ENCODE measurements at places on chromosomes 3 and 15. TPM values are rescaled to one million over a fixed set of nuclear protein-coding genes. Genes with fewer than 3 reads are reported as not detected.

GRCh38 chr15:49331951-49332350 lies 91.1 kb upstream of the FGF7 start:
- no peak for DNase-seq

The NR1I2 gene
- 0.36 TPM for total RNA-seq

DNA sequence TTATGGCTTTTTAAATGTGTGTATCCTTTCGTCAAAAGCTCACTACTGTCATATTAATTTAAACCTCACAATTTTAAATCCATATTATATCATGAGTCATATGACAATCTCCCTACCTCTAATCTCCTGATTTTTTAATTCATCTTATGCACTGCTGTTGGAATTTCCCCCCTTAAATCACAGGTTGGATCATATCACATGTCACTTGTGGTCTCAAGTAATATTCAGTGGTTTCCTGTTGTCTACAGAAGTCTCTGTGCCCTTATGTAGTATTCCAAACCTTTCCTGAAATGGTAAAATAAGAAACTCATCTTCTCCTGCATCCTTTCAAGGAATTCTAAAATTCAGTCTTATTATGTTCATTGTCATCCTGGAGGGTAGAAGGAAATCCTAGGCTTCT lies 116.0 kb upstream of the CBLB start:
- DNase-seq = no peak

DNA sequence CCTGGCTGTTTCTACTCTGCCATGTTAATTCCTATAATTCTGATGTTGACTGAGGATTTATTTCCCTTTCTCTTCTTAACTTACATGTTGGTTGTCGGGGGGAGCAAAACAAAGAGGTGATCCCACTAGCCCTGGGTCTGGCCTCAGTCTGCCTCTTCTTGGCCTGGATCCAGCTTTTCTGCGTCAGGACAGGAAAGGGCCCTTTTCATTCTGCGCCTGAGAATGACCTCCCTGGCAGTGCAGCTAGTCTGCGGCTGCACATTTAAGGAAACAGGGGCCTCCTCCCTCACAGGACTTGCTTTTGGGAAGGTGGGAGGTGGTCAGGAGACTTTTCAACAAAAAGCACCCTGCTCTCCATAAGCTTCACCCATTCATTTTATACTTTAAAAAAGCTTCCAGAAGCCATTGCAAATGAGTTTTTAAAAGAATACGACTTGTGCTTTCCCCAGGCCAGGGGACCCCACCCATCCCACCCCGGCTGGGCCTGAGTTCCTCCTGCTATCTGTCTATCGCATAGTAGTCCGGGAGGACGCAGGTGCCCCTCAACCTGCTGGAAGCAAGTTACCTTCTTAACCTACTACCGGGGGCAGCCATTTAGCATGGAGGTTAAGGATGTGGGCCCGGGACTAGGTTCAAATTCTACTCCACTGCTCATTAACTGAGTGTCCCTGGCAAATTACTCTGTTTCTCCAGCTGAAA lies 21.3 kb upstream of the EHD4 start:
- DNase-seq = no peak

GRCh38 chr3:179391906-179392305 lies 44.4 kb downstream of the MFN1 start:
- DNase-seq = no peak

The SENP8 gene
- total RNA-seq = 3.0 TPM

The SLCO3A1 gene
- total RNA-seq = 5.2 TPM

The IGF2BP2 gene
- total RNA-seq = 42.4 TPM

DNA sequence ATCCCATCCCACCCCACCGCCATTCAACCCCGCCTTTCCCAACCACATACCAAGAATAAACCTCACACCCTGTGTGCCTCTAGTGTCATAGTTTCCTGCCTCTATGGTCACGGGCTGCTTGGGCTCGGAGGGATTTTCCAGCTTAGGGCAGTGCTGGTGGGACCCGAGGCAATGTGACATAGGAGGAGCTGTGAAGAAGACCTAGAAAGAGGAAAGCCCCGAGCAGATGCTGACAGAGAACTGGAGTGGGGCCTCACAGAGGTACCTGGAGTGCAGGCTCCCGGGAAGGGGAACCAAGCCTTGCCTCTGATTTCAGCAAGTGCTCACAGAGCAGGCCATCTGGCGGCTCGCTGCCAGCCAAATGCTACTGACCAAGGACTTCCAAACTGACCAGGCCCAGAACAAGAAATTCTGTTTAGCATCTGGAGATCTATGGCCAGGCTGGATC lies 27.5 kb downstream of the BHLHE40 start:
- DNase-seq = no peak

The CD96 gene
- 0.36 TPM for total RNA-seq

GRCh38 chr15:84715441-84716035 lies 401 bp downstream of the SEC11A start:
- DNase-seq = peak; percentile 12

The SIDT1 gene
- 37.4 TPM for total RNA-seq

GRCh38 chr3:72193771-72194430 lies 409.0 kb upstream of the PROK2 start:
- no peak for DNase-seq

- DNase-seq = no peak
Observed at GRCh38 chr15:100596792-100597191, 5.2 kb downstream of the LINS1 start.

The HTD2 gene
- 6.8 TPM for total RNA-seq

- no peak for DNase-seq
Observed at GRCh38 chr3:134476306-134476705, 9.5 kb downstream of the ANAPC13 start.

DNA sequence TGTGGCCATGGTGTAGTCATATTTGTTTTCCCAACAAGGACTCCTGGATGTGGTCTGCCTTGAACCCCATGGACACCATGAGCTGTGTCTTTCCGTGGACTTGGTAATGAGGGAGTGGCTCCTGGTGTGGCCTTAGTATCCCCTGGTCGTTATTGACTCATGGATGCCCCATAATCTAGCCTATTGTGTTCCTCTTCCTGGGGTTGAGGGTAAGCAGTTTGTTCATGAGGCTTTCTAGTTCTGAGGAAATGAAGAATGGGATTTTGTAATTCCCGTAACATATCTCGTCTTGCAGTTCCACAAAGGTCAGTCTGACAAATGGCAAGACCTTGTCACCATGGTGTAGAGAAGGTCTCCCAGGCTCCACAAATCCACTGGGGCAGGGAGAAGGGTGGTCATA lies 22.6 kb downstream of the RAB7A start:
- no peak for DNase-seq

The RHCG gene
- total RNA-seq = 1.3 TPM

DNA sequence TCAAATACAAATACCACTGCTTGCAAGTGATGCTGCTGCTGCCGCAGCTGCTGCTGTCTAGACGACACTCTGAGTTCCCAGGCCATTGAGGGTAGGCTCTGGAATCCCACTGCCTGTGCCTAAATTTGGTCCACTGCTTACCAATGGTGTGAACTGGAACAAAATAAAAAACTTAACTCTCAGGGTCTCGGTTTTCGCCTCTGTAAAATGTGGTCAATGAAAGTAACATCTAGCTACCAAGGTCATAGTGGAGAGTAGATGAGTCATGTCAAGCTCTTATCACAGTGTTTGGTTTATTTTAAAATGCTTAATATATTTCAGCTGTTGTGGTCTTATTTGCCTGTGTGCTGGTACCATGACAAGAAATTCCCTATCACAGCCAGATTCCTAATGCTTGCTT lies 299.3 kb downstream of the CLSTN2 start:
- DNase-seq = no peak

The ATP1B3 gene
- 43.1 TPM for total RNA-seq

GRCh38 chr3:23656199-23656598 lies 149.6 kb upstream of the UBE2E1 start:
- no peak for DNase-seq

DNA sequence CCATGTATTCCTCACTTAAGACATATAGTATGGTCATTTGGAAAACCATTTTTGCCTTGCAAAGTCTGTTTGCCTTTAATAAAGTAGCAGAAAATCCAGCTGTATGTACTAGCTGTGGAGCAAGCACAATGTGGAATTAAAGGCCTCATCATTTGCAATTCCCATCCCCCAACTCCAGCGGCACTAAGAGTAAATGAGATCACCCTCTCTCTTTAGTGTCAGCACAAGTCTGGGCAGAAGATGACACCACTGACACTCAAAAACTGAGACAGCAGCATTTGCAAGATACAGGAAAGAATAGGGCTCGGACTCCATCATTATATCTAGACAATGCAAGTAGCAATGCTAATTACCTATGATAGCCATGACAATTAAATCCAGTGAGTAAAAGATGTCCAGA lies 24.7 kb upstream of the DYNC1LI1 start:
- no peak for DNase-seq

DNA sequence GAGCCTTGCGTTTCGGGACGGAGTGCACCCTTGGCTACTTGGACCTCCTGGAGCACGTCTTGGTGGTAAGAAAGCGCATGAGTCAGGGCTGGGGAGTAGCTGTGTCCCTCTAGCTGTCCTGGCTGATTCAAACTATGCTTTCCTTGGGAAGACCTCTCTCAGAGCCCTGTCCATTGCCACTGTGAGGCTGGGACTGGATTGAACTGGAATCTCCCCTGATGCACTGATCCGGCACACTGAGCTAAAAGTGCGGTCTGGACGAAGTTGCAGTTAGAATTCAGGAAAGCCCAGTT lies 232.6 kb upstream of the TPM1 start:
- no peak for DNase-seq

- no peak for DNase-seq
Observed at GRCh38 chr3:55796533-55796932, 309.4 kb upstream of the WNT5A start.

The ZNF860 gene
- 1.8 TPM for total RNA-seq

- no peak for DNase-seq
Observed at GRCh38 chr15:88312941-88313579, 56.5 kb upstream of the NTRK3 start.

The TJP1 gene
- 82.0 TPM for total RNA-seq

DNA sequence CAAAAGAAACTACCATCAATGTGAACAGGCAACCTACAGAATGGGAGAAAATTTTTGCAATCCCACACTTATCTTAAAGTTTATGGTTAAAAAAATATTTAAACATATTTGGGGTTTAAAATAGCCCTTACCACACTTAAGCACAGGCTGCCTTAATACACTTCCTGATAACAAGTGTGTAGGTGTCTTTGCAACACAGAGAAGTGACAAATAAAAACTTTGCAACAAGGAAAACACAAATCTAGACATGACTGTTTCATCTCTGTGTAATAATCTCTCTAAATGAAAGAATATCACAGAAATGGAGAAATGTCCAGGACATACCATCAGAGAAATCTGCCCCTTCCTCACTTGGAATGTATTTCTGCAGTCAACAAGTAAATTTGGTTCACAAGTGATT lies 464.1 kb upstream of the ARHGEF26 start:
- DNase-seq = no peak

The HRG gene
- not detected for total RNA-seq

DNA sequence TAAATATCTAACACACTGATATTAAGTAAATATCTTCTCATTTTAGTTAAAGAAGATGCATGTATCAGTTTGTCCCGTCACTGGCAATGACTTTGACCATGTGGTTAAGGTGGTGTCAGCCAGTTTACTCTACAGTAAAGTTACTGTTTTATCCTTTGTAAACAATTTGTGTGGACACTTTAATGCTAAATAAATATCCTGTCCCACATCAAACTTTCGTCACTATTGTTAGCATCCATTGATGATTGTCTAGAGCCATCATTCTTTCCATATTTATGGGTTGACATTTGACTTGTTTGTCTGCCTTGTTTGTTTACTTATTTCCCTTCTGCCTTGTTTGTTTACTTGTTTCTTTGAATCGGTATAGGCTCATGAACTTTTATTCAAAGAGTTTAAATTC lies 11.0 kb upstream of the GPD1L start:
- no peak for DNase-seq

The ADAMTS7 gene
- total RNA-seq = 25.9 TPM

GRCh38 chr15:59249816-59250215 lies 43.2 kb downstream of the LDHAL6B start:
- DNase-seq = no peak

GRCh38 chr3:119976214-119976613 lies 118.0 kb downstream of the GSK3B start:
- no peak for DNase-seq

The CAND2 gene
- 18.2 TPM for total RNA-seq

- DNase-seq = no peak
Observed at GRCh38 chr15:51223771-51224229, 114.6 kb downstream of the CYP19A1 start.

GRCh38 chr3:15330031-15330596 lies 2.3 kb downstream of the SH3BP5 start:
- no peak for DNase-seq

DNA sequence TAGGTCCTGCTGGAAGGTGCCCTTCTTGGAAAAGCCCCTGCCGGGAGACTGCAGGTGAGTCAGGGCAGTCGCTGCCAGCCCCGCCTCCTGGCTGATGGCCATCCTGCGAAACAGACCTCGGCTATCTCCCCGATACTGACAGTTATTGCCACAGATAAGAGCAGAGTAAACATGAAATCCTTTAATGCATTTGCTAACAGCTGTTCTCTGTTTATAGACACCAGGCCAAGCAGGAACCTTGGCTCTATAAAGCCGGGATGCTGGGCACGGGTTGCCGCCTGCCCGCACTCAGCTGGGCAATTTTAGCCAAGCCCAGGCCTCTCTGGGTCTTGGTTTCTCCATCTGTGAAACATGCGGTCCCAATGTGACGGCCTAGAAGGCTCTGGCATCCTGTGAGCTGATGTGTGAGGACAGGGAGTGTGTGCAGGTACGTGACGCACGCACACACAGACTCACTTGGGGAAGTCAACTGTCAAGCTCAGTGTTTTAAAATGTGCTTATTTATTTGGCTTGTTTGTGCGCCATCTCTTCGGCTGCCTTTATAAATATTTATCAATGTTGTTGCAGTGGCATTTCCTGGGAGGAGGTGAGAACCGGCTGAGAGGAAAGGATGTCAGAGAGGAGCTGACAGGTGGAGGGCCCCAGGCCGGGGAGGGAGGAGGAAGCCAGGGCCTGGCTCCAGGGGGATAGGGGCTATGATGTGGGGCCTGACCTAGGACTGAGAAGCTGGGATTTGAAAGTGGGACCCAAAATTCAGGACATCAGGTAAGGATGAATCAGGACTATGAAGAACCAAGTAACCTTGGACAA lies 50.8 kb upstream of the PRR23E start:
- DNase-seq = peak; percentile 66

GRCh38 chr3:32229565-32229964 lies 8.9 kb upstream of the CMTM8 start:
- DNase-seq = no peak

All from cerebellum (tissue), 4 donors.